ENCODE measurements at places on chromosomes 1 and 21. TPM values are rescaled to one million over a fixed set of nuclear protein-coding genes. Genes with fewer than 3 reads are reported as not detected.

TXLNA gene
- 33.0 TPM for total RNA-seq

HAPLN2 gene
- not detected for total RNA-seq

OR2G6 gene
- total RNA-seq, result not detected

TOMM20 gene
- total RNA-seq, result 113 TPM

PCAT6 gene
- 2.5 TPM for total RNA-seq

DIO1 gene
- not detected for total RNA-seq

BSND gene
- not detected for total RNA-seq

LRRC7 gene
- total RNA-seq, result not detected

ERO1B gene
- total RNA-seq, result 3.4 TPM

BTBD19 gene
- 2.4 TPM for total RNA-seq

TCEA3 gene
- total RNA-seq, result 0.17 TPM

CRP gene
- not detected for total RNA-seq

GCSAML gene
- total RNA-seq, result not detected

PAQR6 gene
- total RNA-seq, result 3.3 TPM

ADAMTS4 gene
- not detected for total RNA-seq

OR2T33 gene
- total RNA-seq, result not detected

A3GALT2 gene
- not detected for total RNA-seq

RGS16 gene
- total RNA-seq, result 0.15 TPM

KIAA1614 gene
- total RNA-seq, result 0.38 TPM

SETDB1 gene
- total RNA-seq, result 22.9 TPM

CD160 gene
- 0.10 TPM for total RNA-seq

CFHR1 gene
- not detected for total RNA-seq

PSMB4 gene
- total RNA-seq, result 430 TPM

FMOD gene
- 0.01 TPM for total RNA-seq

EPHB2 gene
- 64.1 TPM for total RNA-seq

IL24 gene
- total RNA-seq, result 0.33 TPM

SYNC gene
- 10.3 TPM for total RNA-seq

OR2T2 gene
- total RNA-seq, result not detected

HTR6 gene
- 0.14 TPM for total RNA-seq

MYCL gene
- total RNA-seq, result 1.3 TPM

TLR5 gene
- total RNA-seq, result 0.07 TPM

C1orf87 gene
- not detected for total RNA-seq

WLS gene
- 22.8 TPM for total RNA-seq

HRNR gene
- not detected for total RNA-seq

CFHR4 gene
- not detected for total RNA-seq

C1QTNF12 gene
- total RNA-seq, result 1.4 TPM

SLC1A7 gene
- total RNA-seq, result not detected

PTGER3 gene
- 0.01 TPM for total RNA-seq

CLCA4 gene
- not detected for total RNA-seq
